Progenitor cell of endocrine pancreas (in vitro differentiated cells): ENCODE measurements at places on chromosomes 2 and 18.

- no peak for DNase-seq
Observed at GRCh38 chr2:205931388-205931787, 154.6 kb downstream of the INO80D start.

DNA sequence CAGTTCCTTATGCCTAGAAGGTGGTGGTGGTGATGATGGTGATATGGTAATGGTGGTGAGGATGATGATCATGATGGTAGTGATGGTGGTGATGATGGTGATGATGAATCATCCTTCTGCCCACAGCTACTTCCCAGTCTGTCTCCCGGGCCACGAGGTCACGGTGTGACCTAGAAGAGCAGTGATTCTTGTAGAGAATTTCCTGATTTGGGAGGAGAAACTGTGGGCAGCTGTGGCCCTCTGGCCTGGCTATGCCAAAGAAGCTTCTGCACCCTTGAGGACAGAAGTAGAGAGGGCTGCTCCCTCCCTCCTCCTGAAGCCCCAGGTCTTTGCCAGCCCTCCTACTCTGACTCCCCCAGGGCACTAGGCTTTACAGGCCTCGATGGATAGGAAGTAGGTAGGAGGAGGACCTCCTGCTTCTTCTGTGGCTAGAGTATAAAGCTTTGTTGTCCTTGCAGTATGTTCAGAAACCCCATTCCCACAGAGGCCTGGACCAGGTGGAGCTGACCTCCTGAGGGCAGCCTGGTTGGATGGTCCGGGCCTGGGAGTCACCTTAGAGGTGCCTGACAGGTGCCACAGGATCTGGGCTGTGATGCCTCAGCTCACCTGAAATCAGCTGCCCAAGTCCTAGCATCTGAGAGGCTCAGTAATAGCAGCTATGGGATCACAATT is 57.9 kb upstream of the EPAS1 start:
- no peak for DNase-seq

DNA sequence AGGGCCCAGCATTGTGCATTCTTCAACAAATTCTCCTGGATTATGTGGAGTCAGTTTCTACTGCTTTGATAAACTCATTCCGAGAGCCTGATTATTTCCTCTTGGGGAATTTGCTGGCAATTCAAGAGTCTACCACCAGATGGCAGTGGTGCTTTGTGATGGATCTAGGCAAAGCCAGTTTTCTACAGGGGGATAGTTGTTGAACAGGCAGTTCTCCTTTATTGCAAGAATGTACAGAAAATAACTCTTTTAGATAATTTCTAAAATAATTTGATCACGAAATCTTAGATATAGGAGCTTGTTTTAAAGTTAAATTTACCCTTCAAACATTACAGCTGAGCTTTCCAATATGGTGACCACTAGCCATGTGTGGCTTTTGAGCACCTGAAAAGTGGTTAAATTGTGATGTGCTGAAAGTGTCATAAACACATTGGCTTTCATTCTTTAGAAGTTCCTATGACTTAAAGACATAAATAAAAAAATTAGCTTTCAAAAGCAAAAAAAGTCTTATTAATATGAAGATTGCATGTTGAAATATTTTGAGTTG is 66.7 kb upstream of the HAAO start:
- peak; percentile 80 for DNase-seq

DNA sequence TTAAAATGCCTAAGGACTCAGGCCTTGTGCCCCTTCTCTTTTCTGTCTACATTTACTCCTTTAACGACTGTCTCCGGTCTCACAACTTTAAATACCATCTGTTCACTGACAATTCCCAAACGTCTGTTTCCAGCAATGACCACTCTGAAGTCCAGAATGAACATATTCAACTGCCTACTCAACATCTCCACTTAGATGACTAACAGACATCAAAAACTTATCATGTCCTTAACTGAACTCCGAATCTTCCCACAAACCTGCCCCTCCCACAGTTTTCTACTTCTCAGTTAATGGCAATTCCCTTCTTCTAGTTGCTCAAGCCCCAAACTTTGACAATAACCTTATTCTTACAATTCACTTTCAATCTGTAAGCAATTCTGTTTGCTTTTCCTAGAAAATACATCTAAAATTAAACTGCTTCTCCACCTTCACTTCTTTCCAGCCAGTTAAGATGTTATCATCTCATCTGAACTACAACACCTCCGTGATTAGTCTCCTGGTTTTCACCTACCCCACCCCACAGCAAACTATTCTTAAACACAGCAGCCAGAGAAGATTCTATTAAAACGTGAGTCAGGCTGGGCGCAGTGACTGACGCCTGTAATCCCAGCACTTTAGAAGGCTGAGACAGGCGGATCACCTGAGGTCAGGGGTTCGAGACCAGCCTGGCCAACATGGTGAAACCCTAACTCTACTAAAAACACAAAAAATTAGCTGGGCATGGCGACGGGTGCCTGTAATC is 2.8 kb downstream of the C1D start:
- no peak for DNase-seq

- no peak for DNase-seq
Observed at GRCh38 chr2:175630280-175631244, 371.5 kb downstream of the LNPK start.

DNA sequence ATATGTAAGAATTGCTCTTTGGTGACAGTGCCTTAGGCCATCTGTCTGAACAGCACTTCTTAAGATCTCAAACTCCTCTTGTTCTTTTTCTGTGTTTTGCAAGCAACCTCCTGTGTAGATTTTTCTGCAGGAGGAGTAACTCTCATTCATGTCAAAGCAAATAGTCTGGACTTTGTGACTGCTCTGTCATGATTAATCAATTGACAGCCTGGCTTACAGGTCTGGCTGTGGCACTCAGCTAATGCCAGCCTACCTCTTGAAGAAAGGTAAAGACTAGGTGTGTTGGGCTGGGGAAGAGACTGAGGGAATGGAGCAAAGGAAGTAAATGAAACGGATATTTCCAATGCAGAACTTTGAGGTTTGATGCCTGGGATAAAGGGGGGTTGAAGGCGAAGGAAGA is 156.6 kb downstream of the CERS6 start:
- no peak for DNase-seq

DNA sequence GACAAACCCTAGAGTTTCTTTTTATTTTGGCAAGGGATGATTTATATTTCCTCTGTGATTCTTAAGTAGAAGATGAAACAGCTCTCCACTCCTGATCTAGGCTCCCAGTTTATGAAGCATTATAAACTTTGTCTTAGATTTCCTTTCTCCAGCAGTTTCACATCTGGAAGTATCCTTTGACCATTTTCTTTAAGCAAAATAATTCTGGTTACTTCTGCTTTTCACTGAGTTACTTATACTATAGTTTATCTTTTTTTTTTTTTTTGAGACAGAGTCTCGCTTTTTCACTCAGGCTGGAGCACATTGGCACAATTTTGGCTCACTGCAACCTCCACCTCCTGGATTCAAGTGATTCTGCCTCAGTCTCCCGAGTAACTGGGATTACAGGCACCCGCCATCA is 45.5 kb downstream of the KCMF1 start:
- DNase-seq: no peak

- DNase-seq: no peak
Observed at GRCh38 chr2:86054535-86055082, 51.1 kb downstream of the POLR1A start.

DNA sequence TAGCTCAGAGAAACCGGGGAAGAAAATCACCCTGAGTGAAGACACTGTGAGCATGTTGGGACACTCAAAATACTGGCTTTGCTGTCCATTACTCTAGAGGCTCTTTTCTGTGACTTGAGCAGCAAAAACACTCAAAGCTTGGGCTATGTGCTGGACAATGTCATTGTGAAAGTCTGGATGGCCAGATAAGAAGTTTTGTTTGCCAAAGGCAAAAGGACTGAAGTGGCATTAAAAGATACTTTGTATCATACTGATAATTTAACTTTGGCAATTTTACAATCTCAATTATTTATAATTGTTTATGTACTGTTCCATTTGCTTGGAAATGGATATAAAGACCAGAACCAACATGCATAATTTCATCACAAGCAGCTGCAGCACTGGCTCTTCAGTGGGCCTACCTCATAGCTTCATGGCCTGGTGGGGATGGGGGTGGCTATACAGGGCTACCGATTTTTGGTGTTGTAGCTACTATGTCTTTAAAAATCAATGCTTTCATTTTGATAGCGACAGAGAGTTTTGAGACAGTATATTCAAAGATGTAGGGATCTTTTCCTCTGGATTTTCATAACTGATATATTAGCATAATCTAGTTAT is 51.1 kb downstream of the RBKS start:
- no peak for DNase-seq

- DNase-seq: no peak
Observed at GRCh38 chr2:36376319-36376765, 20.8 kb downstream of the CRIM1 start.

DNA sequence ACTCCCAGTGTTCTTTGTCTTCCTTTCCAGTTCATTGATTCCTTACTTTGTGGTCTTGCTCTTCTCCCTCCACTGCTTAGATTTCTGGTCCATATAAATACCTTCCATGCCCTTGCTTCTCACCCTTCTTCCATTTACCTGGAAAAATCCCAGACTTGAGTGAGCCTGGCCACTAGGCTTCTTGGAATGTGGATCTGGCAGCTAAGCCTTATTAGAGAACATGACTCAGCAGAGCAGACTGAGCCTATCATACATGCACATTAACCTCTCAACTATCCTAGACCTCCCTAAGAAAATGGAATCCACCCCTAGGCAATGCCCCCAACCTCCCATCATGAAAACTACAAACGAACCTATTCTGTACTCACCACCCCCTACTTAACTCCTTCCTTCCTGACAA is 127.7 kb downstream of the RHBDD1 start:
- DNase-seq: no peak

- DNase-seq: no peak
Observed at GRCh38 chr2:188984680-188985079, 10.5 kb downstream of the COL3A1 start.

DNA sequence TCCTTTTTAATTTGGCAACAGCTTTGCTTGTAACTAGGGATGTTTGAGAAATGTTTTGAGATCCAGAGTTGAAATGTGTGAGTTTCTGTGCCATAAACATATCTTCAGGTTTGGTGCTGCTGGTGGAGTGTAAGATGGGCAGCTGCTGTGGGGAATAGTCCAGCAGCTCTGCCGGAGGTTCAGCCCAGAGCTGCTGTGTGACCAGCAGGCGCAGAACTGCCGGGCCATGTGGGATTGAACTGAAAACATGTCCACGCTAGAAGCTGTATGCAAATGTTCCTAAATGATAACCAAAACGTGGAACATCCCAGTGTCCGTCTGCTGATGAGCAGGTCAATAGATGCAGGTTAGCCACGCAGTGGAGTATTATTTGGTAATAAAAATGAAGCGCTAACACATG is 99.6 kb downstream of the DGKD start:
- DNase-seq: no peak

DNA sequence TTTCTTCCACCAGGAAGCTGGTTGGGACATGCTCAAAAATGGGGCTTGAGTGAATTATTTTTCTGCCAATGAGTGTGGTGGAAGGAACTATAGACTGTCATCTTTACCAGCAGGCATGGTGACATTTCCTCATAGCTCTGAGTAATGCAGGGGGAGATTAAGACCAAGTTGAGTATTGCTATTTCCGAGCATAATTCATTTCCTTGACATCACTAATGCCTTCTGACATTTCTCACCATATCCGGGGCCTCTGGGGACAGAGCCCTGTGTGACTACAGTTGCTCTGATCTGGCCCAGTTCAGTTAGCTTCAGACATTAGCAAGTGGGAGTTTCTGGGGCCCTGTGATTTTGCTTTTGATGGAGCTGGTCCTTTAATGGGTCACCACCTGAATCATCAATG is 410.4 kb downstream of the MEIS1 start:
- DNase-seq: no peak

DNA sequence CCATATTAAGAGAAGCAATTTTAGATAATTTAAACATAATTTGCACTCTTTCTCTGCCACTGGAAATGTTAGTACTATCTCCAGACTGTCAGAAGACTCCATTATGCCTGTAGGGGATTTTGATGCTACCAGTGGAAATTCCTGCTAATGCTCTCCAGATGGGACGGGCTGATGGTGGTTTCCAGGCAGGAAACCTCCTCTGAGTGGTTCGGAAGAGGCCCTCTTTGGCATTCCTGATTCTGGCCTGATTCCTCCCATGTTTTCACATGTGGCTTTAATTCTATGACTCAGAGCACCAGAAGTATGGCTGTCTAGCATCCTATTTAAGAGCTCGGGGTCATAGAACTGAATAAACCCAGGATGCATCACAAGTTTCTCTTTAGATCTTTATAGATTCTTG is 70.9 kb upstream of the ST6GAL2 start:
- no peak for DNase-seq

DNA sequence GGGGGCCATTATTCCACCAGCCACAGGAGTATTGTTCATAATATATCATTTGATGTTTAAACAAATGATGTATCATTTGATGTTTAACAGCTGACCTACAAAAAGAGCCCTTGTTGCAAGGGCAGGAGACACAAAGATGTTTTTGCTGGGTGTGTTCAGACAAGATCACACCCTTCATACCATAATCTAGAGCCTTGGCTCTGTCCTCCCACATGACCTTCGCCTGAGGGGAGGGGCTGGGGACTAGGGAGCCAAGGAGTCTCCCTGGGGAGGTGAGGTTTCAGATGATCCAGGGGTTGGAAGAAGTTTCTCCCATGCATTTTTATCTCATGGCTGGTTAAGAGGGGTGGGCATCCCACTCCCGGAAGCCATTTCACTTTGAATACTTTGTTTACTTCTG is 33.5 kb downstream of the CDC42EP3 start:
- DNase-seq: no peak

GRCh38 chr18:34592961-34593382 is 117.1 kb upstream of the DTNA start:
- DNase-seq: peak; percentile 12

- DNase-seq: no peak
Observed at GRCh38 chr18:8217051-8217564, 392.1 kb upstream of the RAB12 start.

- DNase-seq: no peak
Observed at GRCh38 chr2:105144941-105145300, 96.6 kb upstream of the GPR45 start.

- no peak for DNase-seq
Observed at GRCh38 chr2:119005051-119005450, 63.1 kb downstream of the MARCO start.

- DNase-seq: no peak
Observed at GRCh38 chr18:42508683-42509296, 553.8 kb downstream of the PIK3C3 start.

GRCh38 chr2:235381261-235381912 is 112.5 kb upstream of the AGAP1 start:
- DNase-seq: no peak

DNA sequence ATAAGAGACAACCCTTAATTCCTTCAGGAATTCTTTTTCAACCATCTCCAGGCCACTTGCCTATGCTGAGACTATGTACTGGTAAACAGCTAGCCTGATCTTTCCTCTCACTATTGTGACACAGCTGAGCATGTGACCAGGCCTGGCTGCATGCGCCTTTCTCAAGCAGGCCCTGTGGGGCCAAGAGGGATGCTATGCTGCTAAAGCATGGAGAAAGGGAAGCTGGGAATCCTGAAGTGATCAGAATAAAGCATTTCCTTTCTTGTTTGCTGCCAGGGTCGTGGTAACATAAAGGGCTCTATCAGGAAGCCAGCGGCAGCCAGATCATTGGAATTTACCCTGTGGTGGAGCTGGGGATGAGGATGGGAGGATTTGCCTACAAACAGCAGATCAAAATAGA is 29.8 kb upstream of the LCLAT1 start:
- no peak for DNase-seq

- no peak for DNase-seq
Observed at GRCh38 chr2:2031101-2031500, 286.8 kb upstream of the PXDN start.

- DNase-seq: no peak
Observed at GRCh38 chr18:58501066-58501896, 127.6 kb downstream of the ALPK2 start.
